Dermis blood vessel endothelial cell (primary cell): ENCODE measurements at places on chromosomes 3 and 15. TPM values are rescaled to one million over a fixed set of nuclear protein-coding genes. Genes with fewer than 3 reads are reported as not detected.

The DPPA2 gene
- total RNA-seq: not detected in 2 replicates

The PRRT3 gene
- 0.68 and 0.84 TPM in 2 replicates for total RNA-seq

The REC114 gene
- not detected in 2 replicates for total RNA-seq

The MED12L gene
- under 0.01 and 0.05 TPM in 2 replicates for total RNA-seq

The CHDH gene
- 0.23 and 1.0 TPM in 2 replicates for total RNA-seq

The SPTSSB gene
- not detected in 2 replicates for total RNA-seq

The SLCO3A1 gene
- total RNA-seq: 0.47 and 1.2 TPM in 2 replicates
